Endothelial cell (in vitro differentiated cells): ENCODE measurements at places on chromosomes 5 and 9. TPM values are rescaled to one million over a fixed set of nuclear protein-coding genes. Genes with fewer than 3 reads are reported as not detected.

- no peak for DNase-seq
These were observed 26.5 kb downstream of the NANS start for GRCh38 chr9:98083061-98083501.

ADRB2 gene
- 0.36 TPM for total RNA-seq

GRCh38 chr5:76016258-76016657, 66.9 kb upstream of the SV2C start:
- no peak for DNase-seq

DNA sequence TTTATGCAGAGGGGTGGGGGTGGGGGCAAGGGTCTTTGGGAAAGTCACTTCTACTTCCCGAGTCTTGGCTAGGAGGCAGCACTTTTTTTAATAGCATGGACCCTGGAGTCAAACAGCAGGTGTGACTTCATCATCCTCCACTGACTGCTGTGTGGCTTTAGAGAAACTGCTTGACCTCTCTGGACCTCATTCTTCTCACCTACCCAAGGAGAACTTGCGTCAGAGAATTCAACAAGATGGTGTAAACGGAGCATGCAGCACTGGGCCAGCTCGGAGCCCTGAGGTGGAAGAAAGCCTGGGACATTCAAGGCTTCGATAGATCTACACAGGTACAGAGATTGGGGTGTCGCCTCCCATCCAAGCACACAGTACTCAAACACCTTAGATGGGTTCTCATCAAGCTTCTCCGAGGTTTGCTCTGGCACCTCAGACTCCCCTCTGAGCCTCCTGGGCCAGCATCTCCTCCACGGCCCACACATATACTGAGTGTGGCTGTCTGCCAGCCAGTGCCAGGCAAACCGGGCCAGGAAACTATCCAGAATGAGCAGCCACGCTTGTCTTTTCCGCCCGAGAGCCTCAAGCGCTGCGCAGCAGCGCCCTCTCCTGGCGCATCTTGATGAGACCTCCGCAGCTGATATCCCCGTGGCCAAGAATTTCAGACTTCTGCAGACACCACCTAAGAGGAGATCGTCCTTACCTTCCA, 4.6 kb upstream of the SLC25A48 start:
- DNase-seq, result peak; percentile 84

DNAJC21 gene
- 36.8 TPM for total RNA-seq

GRCh38 chr9:75712700-75713099, 177.8 kb upstream of the PCSK5 start:
- DNase-seq, result no peak

- DNase-seq, result no peak
These were observed 42.5 kb downstream of the NXNL2 start for GRCh38 chr9:88577256-88578120.

DNA sequence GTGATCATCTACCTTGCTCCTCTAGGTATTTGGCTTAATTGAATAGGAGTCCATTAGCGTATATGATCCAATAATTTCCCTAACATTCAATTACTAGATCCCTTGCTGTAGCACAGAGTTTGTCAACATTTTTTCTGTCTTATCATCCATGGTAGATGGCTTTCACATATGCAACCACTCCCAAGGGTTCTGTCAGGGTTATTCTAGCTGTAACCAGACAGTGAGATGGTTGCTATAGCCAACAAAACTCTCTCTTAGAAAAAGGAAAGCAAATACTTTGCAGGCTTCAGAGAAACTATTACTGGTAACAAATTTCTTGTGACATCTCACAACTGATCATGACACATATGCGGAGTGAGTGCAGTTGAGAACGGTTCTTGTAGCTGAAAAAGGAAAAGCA, 96.2 kb upstream of the EFNA5 start:
- DNase-seq, result no peak

IL4 gene
- not detected for total RNA-seq

GABRA1 gene
- not detected for total RNA-seq

- DNase-seq, result no peak
These were observed 204.1 kb downstream of the TRPM3 start for GRCh38 chr9:70917277-70917676.

GRCh38 chr5:138648841-138649240, 73.6 kb upstream of the HSPA9 start:
- no peak for DNase-seq

C5orf46 gene
- total RNA-seq, result not detected
